ENCODE measurements at places on chromosomes 12 and 14.
A peak's percentile ranks its signal among the peaks of the same experiment; 100 is the strongest.

GRCh38 chr12:94638521-94638920 lies 11.8 kb downstream of the TMCC3 start:
- peaks cover 10% of the 10 kb centered on the region for H3K27me3 ChIP-seq
- H3K27ac ChIP-seq = no peak overlapping the region
- no peak for DNase-seq
- peaks cover 14% of the 10 kb centered on the region for H3K4me1 ChIP-seq

DNA sequence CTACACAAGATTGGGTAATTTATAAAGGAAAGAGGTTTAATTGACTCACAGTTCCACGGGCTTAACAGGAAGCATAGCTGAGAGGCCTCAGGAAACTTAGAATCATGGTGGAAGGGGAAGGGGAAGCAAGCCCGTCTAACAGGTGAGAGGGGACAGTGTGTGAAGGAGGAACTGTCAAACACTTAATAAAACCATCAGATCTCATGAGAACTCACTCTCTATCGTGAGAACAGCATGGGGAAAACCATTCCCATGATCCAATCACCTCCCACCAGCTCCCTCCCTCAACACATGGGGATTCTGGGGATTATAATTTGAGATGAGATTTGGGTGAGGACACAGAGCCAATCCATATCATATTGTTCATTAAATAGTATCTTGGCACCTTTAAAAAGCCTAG lies 56.1 kb downstream of the EPS8 start:
- H3K4me1 ChIP-seq = no peaks in the 10 kb centered on the region
- no peak overlapping the region for H3K4me3 ChIP-seq
- H3K36me3 ChIP-seq = no peaks in the 10 kb centered on the region
- no peak for DNase-seq
- peaks cover 4% of the 10 kb centered on the region for H3K27me3 ChIP-seq

- H3K4me1 ChIP-seq = peaks cover 7% of the 10 kb centered on the region
- H3K4me3 ChIP-seq = no peak overlapping the region
- no peak for DNase-seq
- no peaks in the 10 kb centered on the region for H3K27me3 ChIP-seq
- H3K36me3 ChIP-seq = peaks cover 17% of the 10 kb centered on the region
Observed at GRCh38 chr12:100207311-100207710, 6.7 kb downstream of the ACTR6 start.

GRCh38 chr12:10936506-10936905 lies 2.6 kb downstream of the TAS2R14 start:
- no peak overlapping the region for H3K4me3 ChIP-seq
- H3K4me1 ChIP-seq = no peaks in the 10 kb centered on the region
- DNase-seq = no peak
- no peaks in the 10 kb centered on the region for H3K27me3 ChIP-seq

DNA sequence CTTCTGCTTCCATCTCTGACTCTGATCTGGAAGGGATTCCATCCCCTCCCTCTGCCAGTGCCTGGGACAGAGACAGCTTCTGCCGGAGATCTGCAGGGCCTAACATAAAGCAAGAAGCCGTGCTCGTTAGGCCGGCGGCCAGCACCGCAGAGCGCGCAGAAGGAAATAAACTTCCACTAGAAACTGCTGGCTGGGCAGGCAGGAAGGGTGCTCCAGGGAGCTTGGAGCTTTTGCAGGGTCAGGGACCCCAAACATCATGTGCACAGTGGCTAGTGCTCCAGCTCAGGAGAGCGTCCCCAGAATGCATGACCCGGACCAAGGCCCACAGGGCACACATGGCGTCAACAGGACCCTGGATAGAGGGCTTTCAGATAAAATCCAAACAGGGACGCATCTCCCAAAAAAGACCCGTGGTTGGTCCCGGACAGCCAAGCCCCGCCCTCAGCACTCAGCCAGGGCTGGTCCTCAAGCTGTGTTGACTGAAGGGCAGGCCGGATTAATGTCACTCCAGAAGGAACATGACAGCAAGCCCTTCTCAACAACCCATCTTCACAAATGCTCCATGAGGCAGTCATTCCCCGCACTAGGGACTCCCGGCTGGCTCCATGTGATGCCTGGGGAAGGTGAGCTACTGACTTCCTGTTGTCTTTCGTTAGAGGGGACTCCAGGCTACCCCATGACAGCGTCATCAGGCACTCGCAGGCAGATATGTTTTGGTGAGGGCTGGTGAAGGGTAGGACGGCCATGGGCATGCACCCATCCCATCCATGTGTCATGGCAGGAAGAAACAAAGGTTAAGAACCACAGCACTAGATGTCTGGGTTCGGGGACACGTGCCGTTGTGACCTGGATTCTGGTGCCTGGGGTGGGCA lies 121.5 kb downstream of the CALM1 start:
- no peak overlapping the region for H3K4me3 ChIP-seq
- DNase-seq = no peak
- no peaks in the 10 kb centered on the region for H3K27me3 ChIP-seq
- no peaks in the 10 kb centered on the region for H3K36me3 ChIP-seq

- H3K4me1 ChIP-seq = peaks cover 16% of the 10 kb centered on the region
- DNase-seq = peak; percentile 31
- no peak overlapping the region for H3K27ac ChIP-seq
Observed at GRCh38 chr14:96039633-96040311, 610 bp downstream of the C14orf132 start.

DNA sequence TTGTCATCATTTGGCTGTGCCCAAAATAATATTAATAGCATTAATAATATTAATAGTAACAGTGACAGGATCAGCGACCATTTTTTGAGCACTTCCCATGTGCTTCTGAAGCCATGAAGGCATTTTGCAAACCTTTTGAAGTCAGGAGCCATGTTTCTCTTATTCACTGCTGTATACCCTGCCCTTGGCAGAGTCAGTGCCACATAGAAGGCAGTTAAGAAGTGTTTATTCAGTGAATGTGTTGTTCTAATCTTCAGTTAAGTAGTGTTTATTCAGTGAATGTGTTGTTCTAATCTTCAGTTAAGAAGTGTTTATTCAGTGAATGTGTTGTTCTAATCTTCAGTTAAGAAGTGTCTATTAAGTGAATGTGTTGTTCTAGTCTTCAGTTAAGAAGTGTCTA lies 319.7 kb upstream of the NAV3 start:
- no peak for DNase-seq
- no peaks in the 10 kb centered on the region for H3K36me3 ChIP-seq
- H3K27ac ChIP-seq = no peak overlapping the region
- H3K4me1 ChIP-seq = no peaks in the 10 kb centered on the region
- no peak overlapping the region for H3K4me3 ChIP-seq

GRCh38 chr14:41235466-41235865 lies 371.2 kb upstream of the LRFN5 start:
- no peaks in the 10 kb centered on the region for H3K36me3 ChIP-seq
- DNase-seq = no peak
- H3K4me3 ChIP-seq = no peak overlapping the region
- H3K4me1 ChIP-seq = no peaks in the 10 kb centered on the region
- no peak overlapping the region for H3K27ac ChIP-seq
- H3K27me3 ChIP-seq = no peaks in the 10 kb centered on the region

DNA sequence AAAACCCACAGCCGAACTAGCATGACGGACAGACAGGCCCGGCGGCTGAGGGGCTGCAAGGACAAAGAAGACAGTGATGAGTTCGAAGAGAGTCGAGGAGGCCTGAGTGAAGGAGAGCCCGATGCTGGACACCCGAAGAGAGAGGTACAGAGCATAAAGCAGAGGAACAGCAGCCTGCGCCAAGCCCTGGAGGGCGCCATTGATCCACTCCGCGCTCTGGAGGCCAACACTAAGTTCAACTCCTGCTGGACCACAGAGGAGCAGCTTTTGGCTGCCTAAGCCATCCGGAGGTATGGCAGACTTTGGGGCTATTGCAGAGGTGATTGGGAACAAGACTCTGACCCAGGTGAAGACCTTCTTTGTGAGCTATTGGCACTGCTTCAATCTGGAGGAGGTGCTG lies 7.8 kb upstream of the PLXNC1 start:
- no peak overlapping the region for H3K27ac ChIP-seq
- H3K4me1 ChIP-seq = peaks cover 11% of the 10 kb centered on the region
- H3K4me3 ChIP-seq = no peak overlapping the region
- H3K27me3 ChIP-seq = peaks cover 10% of the 10 kb centered on the region
- peak; percentile 65 for DNase-seq

Measured in activated naive CD8-positive, alpha-beta T cell treated with anti-CD3 and anti-CD28 coated beads, Interleukin-2, amount 50 U/mL, for 24 hours (primary cell).